Activated T-cell treated with anti-CD3 and anti-CD28 coated beads for 4 hours (primary cell): ENCODE measurements at places on chromosomes 2 and 18.
A peak's percentile ranks its signal among the peaks of the same experiment; 100 is the strongest.

DNA sequence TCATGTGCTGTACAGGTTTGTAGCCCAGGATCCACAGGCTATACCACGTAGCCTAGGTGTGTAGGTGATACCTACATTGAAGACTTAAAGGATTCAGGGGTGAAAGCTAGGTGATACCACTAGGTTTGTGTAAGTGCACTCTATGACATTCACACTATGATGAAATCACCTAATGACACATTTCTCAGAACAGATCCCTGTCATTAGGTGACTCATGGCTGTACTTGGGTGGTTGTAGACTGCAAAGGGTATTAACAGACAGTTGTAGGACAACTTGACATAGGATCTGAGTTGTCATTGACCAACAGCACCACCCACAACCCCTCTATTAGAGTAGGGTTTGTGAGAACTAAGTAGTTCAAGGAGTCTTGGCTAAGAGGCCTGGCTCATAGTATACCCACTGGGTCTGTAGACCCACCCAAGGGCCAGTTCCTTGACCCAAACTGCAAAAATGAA, 27.7 kb upstream of the SMCHD1 start:
- DNase-seq: no peak

GRCh38 chr2:56688661-56689060, 504.9 kb downstream of the CCDC85A start:
- no peak for DNase-seq

- DNase-seq: no peak
Observed at GRCh38 chr2:176561706-176562105, 292.5 kb downstream of the MTX2 start.

GRCh38 chr2:141464995-141465394, 665.8 kb downstream of the LRP1B start:
- no peak for DNase-seq

GRCh38 chr2:10165282-10165681, 42.7 kb downstream of the RRM2 start:
- DNase-seq: no peak

DNA sequence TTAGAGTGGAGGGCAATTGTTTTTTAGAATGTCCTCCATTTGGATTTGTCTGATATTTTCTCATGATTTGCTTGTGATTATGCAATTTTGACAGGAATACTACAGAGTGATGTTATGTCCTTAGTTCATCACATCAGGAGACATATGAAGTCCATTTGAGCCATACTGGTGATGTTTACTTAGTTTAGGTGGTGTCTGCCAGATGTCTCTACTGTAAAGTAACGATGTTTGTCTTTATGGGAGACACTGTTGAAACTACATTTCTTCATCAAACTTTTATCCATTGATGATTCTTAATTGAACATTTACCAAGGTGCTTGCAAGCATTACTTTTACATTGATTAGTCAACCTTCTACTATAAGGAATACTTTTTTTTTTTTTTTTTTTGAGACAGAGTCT, 4.9 kb upstream of the SNORC start:
- no peak for DNase-seq

DNA sequence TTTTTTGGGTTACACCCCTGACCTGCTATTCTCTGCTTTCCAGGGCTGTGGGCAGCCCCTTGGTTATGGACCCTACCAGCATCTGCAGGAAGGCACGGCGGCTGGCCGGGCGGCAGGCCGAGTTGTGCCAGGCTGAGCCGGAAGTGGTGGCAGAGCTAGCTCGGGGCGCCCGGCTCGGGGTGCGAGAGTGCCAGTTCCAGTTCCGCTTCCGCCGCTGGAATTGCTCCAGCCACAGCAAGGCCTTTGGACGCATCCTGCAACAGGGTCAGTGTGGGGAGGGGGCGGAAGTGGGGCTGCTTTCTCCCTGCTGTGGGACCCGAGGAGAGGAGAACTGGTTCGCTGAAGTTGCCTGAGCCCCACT, 9.7 kb upstream of the WNT10A start:
- no peak for DNase-seq

GRCh38 chr2:3403587-3404334, 24.3 kb downstream of the TRAPPC12 start:
- DNase-seq: no peak

- DNase-seq: no peak
Observed at GRCh38 chr2:219596954-219597551, 604 bp upstream of the STK11IP start.

GRCh38 chr2:196725882-196726281, 73.6 kb downstream of the GTF3C3 start:
- DNase-seq: no peak

GRCh38 chr2:55519938-55520885, 694 bp downstream of the CFAP36 start:
- DNase-seq: peak; percentile 31

- DNase-seq: no peak
Observed at GRCh38 chr2:168396131-168396530, 59.9 kb upstream of the CERS6 start.

- no peak for DNase-seq
Observed at GRCh38 chr2:107747964-107748583, 78.6 kb upstream of the RGPD4 start.

- no peak for DNase-seq
Observed at GRCh38 chr18:61955644-61956043, 62.8 kb upstream of the RNF152 start.

GRCh38 chr2:150133623-150134022, 353.8 kb downstream of the RND3 start:
- no peak for DNase-seq

DNA sequence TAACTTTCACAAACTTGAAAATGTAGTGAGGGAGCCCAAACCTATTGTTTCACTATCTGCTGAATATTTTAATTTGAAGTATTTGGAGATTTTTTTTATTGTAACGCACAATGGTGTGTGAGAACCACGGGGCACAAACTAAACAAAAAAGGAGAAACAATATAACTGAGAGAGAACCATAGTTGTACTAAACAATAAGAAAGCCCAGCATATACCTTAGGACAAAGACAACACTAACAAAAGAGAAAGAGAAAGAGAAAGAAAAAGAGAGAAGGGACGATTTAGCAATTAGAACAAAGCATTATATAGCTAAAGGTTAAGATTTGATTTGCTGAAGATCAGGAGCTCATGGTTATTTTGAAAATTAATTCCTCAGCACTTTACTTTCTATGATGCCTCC, 906.0 kb upstream of the NXPH2 start:
- no peak for DNase-seq

GRCh38 chr18:76098674-76099411, 396.2 kb downstream of the ZNF516 start:
- DNase-seq: no peak

DNA sequence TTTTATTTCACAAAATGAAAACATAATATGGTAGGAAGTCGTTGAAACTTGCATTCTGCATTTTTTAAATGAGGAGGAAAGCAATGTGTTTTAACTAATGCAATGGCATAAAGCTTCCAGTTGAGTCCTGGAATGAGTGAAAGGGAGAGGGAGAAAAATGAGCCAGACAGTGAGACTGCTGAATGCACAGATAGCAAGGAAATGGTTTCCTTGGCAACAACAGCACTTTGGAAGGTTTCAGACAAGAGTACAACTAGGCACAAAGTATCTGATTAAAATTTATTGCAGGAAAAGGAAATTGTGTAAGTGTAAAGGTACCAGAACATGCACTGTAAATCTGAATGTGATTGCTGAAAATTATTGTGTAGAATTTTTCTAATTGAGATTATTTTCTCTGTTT, 320.1 kb upstream of the KYNU start:
- no peak for DNase-seq

- no peak for DNase-seq
Observed at GRCh38 chr2:127161176-127162136, 54.5 kb upstream of the BIN1 start.

- no peak for DNase-seq
Observed at GRCh38 chr2:198597648-198598047, 793.3 kb downstream of the PLCL1 start.

DNA sequence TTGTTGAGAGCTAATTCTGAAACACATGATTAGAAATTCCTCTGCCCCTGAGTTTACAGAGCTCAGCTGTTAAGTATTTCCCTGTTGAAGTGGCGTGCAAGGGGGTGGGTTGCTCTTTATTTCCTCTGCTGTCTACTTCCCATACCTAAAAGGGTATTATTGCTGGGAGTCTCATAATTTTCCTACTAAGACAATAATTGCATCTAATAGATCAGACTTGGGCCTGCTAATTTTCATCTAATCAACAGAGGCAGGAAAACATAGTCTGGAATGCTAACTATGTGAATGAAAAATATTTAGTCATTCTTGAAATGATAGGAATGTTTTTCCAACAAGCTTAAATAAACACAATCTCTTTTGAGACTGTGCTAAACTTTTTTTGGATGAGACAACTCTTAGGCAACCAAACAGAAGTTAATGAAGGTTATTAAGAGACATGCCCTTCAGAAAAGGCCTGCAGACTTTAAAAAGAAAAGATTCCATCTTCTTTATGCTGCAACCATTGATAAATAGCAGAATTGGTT, 111.4 kb downstream of the FEZ2 start:
- no peak for DNase-seq

GRCh38 chr2:17336458-17336857, 181.8 kb downstream of the RAD51AP2 start:
- no peak for DNase-seq

DNA sequence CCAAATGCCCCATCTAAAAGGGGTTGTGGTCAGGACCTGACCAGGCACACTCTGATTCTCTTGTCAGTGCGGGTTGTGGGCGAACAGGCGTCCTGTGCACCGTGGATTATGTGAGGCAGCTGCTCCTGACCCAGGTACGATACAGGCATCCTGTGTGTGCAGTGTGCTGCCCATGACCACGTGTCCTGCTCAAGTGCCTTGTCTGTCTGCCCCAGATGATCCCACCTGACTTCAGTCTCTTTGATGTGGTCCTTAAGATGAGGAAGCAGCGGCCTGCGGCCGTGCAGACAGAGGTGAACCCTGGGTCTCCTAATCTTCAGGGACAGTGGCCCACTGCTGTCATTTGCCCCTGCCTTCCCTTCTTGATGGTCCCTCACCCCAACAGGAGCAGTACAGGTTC, 14.6 kb downstream of the PTPN18 start:
- no peak for DNase-seq

- no peak for DNase-seq
Observed at GRCh38 chr2:30181176-30181575, 34.4 kb downstream of the YPEL5 start.

DNA sequence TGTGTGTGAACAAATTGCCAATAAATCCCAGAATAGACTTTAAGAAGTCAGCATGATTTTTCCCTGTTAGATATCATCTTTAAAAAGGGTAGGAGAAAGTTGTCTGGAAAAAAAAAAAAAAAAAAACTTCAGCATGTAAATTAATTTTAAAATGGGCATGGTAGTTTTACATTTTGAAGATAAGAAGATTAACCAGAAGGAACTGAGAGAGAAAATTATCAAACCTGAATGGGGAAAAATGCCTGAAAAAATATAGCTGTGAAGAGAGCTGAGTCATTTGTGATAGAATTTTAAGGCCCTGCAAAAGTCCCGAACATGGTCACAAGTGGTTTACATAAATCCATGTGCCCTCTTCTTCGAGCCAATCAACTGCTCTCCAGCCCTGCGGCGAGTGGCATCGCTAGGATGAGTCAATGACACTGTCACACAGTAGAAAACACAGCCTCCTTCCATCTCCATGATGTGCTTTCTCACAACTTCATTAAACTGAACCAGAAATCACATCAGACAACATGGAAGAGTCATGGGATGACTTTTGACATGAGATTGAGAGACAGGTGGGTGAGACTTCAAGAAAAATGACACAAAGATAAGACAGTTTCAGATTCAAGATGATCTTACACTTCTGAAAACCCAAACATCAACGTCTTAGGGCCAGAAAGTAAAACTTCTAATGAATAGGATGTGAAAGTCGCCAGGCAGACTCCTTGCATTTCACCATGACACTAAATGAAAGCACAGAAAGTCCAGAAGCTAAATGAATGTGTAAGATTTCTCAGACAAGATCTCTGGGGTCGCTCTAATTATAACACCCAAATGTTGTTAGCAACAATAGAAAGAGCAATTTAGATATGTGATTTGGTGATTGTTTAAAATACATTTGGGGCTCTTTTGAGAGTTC, 273.0 kb upstream of the ID2 start:
- no peak for DNase-seq

GRCh38 chr2:210199186-210199765, 26.0 kb downstream of the ACADL start:
- no peak for DNase-seq

GRCh38 chr2:72236445-72237067, 88.9 kb upstream of the CYP26B1 start:
- no peak for DNase-seq

DNA sequence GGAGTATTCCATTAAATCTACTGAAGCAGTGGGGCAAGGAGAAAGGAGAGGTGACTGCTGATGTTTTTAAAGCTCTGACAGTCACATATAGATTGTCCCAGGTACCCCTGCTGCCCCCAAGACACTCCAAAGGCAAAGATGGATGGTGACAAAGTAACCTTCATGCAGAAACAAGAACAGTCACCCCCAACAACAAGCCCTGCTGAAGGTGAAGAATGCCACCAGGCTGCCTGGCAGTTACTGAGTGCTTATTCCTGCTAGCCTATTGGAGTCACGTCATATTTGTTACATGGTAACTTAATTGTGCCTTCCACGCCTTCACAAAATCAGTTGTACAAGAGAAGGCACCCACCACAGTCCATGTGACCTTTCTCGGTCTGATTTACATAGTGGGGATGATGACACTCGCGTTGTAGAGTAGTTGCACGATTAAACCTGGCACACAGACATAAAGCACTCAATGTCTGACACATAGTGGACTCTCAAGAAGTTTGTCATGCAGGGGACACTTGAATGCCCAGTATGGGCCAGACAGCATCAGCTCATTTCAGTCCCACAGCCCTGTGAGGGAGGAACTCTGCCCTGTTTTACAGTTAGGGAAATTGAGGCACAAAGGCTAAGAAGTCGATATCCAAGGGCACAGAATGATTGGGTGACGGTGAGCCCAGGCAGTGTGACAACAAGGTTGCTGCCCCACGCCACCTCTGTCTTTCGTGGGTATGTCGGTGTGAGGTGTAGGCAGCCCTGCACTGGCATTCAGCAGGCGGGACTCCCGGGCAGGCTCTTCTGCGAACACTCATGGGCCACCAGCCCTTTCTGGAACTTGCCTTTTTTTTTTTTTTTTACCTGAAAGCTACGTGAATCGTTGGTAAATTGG, 62.7 kb downstream of the ZCCHC2 start:
- DNase-seq: no peak

DNA sequence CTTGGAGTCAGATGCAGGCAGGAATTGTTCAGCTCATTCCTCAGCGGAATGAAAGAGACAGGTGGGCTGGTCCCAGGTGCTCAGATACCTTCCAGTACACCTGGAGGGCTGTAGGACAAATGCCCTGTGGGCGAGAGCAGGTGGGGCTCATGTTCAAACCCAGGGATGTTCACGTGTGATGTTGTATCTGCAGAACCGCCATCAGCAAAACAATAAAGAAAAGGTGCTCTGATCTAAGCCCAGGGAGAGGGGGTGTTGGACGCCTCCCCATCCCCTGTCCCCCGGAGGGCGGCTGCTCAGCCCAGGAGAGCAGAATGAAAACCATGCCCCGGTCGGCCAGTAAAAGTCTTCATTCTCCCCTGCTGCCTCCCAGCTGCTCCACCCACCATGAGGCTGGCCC, 197.4 kb downstream of the HAUS1 start:
- no peak for DNase-seq

GRCh38 chr2:230217424-230217823, 2.4 kb downstream of the SP110 start:
- DNase-seq: no peak

GRCh38 chr2:58900246-58901027, 659.3 kb upstream of the FANCL start:
- DNase-seq: no peak
